Stimulated activated naive CD4-positive, alpha-beta T cell treated with Interleukin-2 at 50 U/mL for 16 hours (primary cell): ENCODE measurements at places on chromosomes 13 and 19.

DNA sequence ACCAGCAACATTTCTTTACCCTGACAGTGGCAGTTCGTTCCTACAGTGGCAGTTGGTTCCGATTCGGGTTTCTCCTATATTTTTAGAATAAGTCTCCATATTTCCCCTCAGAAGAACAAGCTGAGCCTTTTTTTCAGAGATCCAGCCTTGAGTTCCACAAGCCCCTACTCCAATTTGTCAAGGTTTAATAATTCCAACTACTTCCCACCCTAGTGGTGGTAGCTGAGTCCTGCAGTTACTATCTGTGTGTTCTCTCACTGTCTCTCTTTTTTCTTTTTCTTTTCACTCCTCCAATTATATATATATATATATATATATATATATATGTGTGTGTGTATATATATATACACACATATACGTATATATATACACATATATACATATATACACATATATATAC, 1347.3 kb downstream of the PCDH9 start:
- DNase-seq = no peak

- no peak for DNase-seq
Measured at GRCh38 chr13:100460266-100460665, 128.3 kb downstream of the GGACT start.

DNA sequence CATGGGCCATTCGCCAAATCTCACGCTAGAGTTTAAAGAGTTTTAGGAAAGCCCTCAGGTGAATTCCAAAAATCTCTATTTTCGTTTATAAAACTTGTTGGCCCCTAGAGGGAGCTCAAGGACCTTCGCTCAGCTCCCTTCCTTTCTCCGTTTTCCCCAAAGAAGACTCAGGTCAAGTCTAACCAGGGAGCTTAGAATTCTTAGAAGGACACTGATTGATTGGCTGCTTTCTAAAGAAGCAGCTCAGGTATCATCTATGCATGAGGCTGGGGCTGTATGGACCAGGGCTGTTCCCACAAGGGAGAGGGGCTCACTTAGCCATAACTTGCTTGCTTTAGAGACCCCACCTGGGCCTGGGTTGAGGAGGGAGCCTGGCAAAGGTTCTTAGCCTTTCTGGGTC, 20.5 kb downstream of the DZIP1 start:
- no peak for DNase-seq

- DNase-seq = no peak
Measured at GRCh38 chr19:10812196-10812595, 23.8 kb downstream of the TMED1 start.

GRCh38 chr19:1650650-1651567, 1.5 kb downstream of the TCF3 start:
- DNase-seq = peak; percentile 52

DNA sequence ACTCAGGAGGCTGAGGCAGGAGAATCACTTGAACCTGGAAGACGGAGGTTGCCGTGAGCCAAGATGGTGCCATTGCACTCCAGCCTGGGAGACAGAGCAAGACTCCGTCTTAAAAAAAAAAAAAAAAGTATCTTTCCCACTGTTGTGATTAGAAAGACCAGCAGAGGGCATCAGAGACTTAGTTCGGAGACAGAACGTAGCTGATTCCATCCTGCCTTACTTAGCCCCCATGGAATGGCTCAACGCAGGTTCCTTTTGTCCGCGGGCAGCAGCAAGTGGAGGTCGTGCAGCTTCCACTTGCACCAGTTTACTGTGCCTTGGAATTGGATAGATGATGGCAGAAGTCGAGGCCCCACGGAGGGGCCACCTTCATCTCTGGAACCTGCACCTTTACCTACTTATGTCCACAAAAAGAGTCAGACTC, 8.1 kb downstream of the TIMM29 start:
- DNase-seq = peak; percentile 10

DNA sequence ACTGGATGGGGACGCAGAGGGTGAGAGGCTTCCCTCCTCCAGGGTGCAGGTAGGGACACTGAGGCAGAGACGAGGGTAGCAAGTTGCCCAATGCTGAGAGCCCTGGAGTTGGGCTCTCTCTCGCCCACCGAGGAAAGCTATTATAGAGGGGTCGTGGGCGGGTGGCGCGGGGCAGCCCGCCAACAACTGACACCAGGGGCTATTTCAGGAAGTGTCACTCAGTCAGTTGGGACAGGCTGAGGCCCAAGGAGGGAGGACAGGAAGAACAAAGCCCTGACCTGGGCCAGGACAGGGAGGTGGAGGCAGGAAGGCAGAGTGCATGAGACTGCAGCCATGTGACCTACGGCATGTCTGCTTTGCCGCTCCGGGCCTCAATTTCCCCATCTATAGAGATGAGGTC, 29.9 kb downstream of the TINCR start:
- no peak for DNase-seq

GRCh38 chr13:43171489-43171888, 148.1 kb downstream of the DNAJC15 start:
- DNase-seq = no peak

DNA sequence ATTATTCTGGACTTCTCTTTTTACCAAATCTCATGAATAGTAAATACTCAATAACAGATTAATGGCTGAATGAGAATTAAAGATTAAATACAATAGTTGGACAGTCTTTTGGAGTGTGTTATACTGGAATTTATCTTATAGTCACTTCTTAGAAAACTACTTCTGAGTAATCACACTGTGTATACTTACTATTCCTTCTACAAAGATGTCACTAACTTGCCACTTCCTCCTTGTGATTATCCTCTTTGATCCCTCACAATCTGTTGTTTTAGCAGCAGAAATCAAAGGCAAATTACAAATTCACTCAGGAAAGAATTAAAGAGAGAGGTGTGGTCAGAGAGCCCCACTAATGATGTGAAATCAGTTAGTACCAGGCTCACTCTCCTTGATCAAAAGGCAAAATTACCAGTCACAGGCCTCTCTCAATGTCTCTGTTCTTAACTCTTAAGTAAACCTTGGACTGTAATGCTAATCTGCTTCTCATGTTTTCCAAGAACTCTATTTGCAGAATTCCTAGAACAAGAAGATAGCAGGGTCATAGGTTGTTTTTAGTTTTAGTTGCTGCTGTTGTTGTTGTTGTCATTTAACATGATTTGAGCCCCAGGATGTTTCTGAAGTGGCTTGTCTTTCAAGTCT, 37.3 kb upstream of the FNDC3A start:
- no peak for DNase-seq

DNA sequence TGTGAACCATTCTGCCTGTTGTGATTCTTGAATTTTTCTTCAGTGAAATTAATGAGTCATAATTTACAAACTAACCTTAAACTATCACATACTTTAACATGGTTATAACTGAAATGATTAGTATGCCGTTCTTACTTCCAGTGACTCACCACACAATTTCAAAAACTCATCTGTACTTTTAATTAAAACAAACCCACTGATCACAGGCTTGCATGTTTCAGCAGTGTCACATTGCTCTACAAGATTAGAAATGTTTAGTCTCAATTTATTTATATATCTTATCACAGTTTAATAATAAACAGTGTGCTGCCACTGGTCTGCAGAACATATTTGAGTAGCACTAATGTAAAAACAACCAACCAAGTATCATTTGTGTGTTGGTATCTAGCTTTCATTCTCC, 2227.9 kb upstream of the PCDH20 start:
- no peak for DNase-seq

- peak; percentile 34 for DNase-seq
Measured at GRCh38 chr19:14248578-14249011, 42.6 kb upstream of the ADGRL1 start.

DNA sequence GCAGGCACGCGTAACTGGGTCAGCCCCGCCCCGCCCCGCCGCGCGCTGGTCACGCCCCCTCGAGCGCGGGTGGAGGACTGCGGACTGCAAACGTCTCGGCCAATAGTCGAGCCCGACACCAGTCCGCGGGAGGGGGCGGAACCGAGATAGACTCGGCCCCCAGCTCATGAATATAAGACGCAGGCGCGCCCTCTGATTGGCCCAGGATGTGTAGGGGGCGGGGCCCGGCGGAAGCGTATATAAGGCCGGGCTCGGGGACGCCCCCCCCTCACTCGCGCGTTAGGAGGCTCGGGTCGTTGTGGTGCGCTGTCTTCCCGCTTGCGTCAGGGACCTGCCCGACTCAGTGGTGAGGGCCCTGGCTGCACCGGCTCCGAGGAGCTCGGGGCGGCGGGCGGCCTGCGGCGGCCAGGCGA, at the start of gene CIRBP:
TSS of gene CIRBP (plus strand) at position 268 of the 413 bp plus-strand sequence. CDS start 1,602 bp downstream, outside the sequence.
- peak; percentile 99 for DNase-seq

DNA sequence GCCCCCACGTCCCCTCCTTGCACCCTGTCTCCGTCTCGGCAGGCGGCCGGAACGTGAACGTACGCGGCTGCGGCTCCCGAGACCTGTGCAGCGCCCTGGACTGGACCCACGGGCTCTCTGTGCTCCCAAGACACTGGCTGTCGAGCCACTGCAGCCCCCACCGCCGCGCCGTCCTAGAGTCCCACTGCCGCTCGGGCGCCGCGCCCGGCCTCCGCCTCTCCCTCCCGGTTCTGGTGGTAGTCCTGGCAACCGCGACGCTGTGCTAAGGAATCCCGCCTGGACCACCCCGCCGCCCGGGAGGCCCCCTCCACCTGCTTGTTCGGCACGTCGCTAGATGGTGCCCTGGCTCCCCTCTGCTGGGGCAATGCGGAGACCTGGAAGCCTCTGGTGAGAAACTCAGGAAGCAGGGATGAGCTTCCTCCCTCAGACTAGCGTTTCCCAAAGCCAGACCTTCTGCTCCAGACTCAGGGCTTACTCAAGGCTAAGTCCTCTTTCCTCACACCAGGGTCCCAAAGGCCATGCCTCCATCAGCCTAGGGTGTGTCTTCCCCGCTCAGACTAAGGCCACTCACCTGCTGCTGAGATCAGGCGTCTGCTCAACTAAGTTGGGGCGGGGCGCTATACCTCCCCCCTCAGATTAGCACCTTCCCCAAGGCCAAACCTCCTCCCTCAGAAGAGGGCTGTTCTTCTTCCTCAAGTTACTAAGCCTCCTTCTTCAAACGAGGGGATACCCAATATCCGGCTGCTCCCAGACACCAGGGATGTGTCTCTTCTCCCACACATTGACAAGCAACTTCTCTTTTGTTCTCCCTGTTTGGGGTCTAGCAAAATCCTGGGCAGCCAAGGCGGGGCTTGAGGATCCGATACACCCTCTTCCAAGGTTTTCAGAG, 16.1 kb upstream of the IRGC start:
- DNase-seq = no peak

DNA sequence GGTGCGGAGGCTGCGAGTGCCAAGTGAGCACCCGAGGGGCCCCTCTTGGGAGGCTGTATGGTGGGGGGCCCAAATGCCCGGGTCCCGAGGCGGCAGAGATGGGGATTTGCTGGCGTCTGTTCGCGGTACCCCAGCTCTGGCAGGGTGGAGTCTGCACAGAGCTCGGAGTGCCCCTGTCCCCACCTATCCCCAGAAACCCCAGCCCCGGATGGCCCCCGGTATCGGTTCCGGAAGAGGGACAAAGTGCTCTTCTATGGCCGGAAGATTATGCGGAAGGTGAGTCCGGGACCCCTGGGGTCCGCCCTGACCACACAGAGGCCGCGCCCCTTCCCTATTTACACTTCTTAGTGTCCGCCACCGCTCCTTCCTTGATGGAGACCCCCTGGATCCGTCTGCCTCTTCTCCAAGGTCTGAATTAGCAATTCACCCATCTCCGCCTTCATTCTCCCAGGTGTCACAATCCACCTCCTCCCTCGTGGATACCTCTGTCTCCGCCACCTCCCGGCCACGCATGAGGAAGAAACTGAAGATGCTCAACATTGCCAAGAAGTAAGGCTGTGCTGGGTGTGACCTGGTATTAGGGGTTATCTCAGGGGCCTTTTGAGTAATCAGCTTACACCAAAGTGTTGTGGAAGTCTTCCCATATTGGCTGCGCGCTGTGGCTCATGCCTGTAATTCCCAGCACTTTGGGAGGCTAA, 630 bp downstream of the PNPLA6 start:
- no peak for DNase-seq

DNA sequence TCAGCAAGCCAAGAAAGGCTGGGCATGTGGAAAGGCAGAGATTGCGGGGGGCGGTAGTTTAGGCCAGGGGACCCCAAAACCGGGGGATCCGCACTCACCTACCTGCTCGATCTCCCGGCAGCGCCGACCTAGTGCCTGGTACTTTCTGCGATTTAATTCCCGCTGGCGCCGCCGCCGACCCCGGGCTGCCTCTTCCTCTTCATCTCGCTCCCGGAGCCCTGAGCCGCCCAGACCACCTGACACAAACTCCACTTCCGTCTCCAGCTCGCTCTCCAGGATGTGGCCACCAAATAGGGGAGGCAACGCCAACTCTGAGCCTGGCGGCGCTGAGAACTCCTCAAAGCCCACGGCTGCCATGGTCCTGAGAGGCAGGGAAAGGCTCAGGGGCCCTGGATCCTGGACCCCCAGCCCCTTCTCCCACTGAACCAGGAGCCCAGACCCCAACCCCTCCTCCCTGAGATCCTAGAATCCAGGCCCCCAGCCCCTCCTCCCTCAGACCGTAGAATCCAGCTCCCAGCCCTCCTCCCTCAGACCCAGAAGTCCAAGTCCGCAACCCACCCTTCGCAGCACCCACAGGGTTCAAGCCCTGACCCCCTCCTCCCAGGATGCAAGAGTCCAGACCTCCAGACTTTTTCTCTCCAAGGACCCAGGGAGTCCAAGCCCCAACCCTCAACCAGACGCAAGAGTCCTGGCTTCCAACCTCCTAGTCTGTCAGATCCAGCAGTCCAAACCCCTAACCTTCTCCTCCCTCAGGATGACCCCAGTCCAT, 933 bp downstream of the TFPT start:
- DNase-seq = peak; percentile 20

DNA sequence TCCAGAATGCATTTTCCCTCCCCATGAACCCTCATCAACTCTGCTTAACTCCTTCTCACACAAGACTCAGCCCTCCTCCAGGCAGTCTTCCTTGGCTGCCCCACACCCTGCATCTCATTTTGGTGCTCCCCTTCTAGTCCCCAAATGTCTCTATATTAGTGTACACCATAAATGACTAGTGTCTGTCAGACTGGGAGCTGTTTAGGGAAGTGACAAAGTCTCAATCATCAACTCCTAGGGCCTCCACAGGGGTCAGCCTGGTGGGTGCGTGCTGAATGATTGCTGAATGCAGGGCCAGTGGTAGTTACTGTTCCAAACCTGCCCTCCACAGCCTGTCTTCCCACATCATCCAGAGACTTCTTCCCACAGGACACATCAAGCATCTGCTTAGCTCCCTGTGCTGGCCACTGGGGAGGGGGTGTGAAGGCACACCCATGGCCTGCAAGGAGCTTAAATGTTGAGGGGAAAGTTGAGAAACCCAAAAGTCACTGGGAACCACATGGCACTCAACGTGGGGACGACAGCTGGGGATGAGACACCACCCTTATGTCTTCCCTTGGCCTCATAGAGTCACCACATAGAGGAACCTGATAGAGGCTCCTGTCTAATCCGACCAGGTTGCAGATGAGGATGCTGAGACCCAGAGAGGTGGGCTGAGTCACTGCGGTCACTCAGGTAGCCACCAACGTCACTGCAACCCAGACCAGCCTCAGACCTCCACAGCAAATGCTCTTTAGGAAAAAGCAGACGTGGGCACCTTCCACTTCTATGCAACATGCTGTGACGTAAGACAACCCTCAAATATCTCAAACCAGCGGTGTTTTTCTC, 79.3 kb upstream of the TM9SF2 start:
- DNase-seq = no peak
